ENCODE measurements at places on chromosomes 7 and 10.

DNA sequence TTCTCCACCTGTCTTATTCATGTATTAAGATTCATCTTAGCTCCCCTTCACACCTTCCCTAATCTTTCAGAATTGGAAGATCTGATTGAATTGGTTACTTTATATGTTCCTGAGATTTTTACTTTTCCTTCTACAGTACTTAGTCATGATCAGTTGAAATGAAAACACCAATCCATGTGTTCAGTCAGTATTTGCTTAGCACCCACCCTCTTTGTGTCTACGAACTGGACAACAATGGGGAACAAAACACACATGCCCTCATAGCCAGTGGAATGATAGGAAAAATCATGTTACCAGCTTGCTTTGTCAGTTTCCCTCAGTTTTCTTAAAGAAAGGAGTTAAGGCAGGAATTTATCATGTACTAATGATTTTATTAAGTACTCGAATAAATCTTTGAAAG is 2.0 kb downstream of the MASTL start:
- DNase-seq: no peak

DNA sequence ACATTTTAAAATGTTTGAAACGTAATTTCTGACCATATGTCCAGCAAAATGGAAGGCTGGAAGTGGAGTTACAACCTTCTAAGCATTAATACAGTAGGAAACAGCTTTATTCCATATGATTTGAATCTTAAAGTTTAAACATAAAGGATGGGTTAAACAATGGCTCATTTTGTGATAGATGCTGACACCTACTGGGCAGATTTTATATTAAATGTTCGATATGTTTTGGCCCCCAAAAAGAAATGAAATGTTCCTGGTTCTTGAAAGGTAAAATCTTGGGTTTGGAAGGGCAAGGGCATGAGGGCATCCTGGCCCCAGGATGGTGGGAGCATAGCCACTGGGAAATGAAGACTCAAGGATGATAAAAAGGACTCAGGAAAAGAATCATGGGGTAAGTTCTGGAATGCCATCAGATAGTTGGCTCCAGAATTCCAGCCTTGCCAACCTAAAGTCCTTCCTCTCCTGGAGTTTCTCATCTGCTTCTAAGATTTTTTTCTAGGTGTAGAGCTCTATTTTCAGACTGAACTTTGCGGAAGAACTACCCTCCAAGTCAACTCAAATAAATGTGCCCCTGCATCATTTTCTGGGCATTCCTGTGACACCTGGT is 34.6 kb upstream of the SLC35G1 start:
- peak; percentile 19 for DNase-seq

DNA sequence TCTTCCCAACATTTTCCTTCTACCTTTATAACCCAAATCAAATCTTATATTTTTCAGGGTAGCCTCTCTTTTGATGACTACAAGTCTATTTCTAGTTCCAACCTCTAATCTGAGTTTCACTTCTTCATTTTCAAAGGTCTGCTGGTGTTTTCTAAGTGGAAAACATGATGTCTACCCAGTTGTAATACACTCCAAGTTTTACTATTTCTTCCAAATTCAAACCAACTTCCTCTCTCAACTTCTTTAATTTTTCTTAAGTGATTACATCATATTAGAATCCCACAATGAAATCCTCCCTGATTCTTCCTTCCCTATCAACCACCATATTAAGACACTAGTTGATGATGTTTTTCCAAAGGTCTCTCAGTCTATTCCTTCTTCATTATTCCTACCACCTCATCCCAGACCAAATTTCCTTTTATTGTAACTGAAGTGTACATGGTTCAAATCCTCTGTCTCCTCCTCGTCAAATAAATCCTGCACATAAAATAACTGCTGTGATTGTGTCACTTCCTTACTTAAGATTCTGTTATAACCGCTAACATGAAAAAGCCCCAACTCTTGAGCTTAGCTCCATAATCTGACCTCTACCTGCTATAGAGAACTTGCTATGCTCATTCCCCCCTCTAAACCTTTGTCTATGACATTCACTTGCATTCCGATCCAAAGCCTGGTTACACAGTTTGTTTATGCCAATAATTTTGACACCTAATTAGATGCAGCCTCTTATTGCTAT is 12.7 kb downstream of the TAS2R38 start:
- no peak for DNase-seq

- DNase-seq: no peak
Measured at GRCh38 chr10:32953277-32953927, 4.6 kb downstream of the ITGB1 start.
